ENCODE measurements at places on chromosomes 11 and 22.

- no peak for DNase-seq
Measured at GRCh38 chr11:110428956-110429730, 605 bp upstream of the FDX1 start.

GRCh38 chr11:6545917-6546605, 49.0 kb downstream of the DNHD1 start:
- no peak for DNase-seq

DNA sequence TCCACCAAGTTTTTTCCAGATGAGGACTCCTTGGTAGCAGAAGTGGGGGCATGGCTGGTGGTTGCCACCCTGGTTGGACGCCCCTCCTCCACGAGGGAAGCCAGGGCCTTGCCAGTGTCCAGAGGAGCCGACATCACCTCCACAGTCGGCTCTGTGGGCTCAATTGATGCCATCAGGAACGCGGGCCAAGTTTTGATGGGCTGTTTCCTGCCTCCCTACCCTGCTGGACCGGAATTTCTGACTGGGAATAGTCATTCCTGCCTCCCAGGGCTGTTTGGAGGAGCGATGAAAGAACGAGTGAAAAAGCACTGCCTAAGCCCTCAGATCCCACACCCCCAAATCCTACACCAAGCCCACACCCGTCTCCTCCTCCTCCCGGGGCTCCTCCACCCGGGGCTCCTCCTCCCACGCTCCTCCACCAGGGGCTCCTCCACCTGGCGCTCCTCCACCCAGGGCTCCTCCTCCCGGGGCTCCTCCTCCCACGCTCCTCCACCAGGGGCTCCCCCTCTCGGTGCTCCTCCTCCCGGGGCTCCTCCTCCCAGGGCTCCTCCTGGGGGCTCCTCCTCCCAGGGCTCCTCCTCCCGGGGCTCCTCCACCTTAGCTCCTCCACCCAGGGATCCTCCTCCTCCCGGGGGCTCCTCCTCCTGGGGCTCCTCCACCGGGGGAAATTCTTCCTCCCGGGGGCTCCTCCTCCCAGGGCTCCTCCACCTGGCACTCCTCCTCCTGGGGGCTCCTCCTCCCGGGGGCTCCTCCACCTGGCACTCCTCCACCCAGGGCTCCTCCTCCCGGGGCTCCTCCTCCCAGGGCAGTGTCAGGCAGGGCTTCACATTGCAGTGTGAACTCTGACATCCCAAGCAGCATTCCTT, 10.0 kb upstream of the PRR5 start:
- DNase-seq, result no peak

- no peak for DNase-seq
Measured at GRCh38 chr11:75994616-75995015, 179.6 kb downstream of the UVRAG start.

DNA sequence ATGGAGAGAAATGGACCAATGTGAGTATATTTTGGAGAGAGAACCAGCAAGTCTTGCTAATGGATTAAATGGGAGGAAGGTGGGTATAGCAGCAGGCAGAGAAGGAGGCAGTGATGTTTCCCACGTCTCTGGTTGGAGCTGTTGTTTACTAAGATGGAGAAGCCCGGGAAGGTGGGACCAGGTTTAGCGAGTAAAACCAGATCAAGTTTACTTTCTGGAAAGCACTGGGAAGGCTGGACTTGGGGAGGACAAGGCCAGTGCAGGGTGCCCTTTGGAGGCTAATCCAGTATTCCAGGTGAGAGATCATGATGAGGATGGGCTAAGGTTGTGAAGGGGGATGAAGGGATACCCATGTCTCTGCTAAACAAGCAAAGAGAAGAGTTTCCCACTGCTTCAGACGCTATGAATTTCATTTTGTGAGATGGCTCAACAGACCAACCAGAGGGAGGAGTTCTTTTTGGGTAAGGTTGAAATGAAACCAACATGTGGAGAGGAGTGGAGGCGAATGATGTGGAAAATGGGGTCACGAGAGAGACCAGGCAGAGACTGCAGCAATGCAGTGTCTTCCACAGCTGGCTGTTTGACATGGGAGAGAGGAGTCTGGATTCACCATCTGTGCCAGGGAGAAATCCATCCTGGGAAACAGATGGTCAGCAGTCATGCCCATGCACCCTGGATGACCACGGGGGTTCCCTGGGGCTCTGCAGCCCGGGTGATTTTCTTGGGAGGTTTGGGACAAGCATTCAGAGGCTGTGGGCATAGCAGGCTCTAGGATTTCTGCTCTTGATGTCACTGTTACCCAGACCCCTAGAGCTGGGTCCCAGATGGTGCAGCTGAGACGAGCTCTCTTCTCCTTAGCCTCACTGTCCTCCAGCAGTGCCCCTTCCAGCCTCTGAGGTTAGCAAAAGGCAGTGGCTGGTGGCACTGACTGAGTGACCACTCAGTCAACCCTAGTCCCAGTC, 24.9 kb downstream of the COMMD9 start:
- DNase-seq, result no peak

DNA sequence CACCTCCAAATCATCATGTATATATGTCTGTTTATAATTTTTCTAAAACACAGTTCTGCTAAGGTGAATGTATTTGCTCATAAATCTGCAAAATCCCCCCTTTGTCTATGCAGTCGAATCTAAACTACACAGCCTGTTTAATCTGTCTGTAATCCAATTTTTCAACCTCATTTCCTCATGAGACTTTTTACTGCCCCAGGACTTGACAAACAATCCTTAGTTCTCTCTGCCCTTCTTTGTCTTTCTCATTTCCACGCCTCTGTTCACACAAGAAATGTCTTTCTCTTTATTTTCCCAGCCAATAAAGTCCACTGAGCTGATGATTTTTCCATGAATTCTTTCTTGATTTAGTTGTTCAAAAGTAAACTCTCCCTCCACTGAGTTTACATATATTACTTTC, 1154.3 kb downstream of the FAM181B start:
- DNase-seq, result no peak
